ENCODE measurements at places on chromosomes 3 and 15. TPM values are rescaled to one million over a fixed set of nuclear protein-coding genes. Genes with fewer than 3 reads are reported as not detected.

The PTH1R gene
- 1.2 TPM for total RNA-seq

The EXD1 gene
- total RNA-seq: not detected

The PDHB gene
- total RNA-seq: 150 TPM

The GABRR3 gene
- not detected for total RNA-seq

The TNFAIP8L3 gene
- total RNA-seq: 162 TPM

The HIGD2B gene
- not detected for total RNA-seq

The TRIM42 gene
- not detected for total RNA-seq

The KBTBD8 gene
- total RNA-seq: 1.2 TPM

The SLC2A2 gene
- total RNA-seq: not detected

The CAPN3 gene
- total RNA-seq: 0.17 TPM

The GRM2 gene
- 0.06 TPM for total RNA-seq

The SNX22 gene
- not detected for total RNA-seq

The UBAP1L gene
- total RNA-seq: 0.38 TPM

The FES gene
- total RNA-seq: 0.34 TPM

All from LHCN-M2 (cell line).